ENCODE measurements at places on chromosomes 1 and 21.

DNA sequence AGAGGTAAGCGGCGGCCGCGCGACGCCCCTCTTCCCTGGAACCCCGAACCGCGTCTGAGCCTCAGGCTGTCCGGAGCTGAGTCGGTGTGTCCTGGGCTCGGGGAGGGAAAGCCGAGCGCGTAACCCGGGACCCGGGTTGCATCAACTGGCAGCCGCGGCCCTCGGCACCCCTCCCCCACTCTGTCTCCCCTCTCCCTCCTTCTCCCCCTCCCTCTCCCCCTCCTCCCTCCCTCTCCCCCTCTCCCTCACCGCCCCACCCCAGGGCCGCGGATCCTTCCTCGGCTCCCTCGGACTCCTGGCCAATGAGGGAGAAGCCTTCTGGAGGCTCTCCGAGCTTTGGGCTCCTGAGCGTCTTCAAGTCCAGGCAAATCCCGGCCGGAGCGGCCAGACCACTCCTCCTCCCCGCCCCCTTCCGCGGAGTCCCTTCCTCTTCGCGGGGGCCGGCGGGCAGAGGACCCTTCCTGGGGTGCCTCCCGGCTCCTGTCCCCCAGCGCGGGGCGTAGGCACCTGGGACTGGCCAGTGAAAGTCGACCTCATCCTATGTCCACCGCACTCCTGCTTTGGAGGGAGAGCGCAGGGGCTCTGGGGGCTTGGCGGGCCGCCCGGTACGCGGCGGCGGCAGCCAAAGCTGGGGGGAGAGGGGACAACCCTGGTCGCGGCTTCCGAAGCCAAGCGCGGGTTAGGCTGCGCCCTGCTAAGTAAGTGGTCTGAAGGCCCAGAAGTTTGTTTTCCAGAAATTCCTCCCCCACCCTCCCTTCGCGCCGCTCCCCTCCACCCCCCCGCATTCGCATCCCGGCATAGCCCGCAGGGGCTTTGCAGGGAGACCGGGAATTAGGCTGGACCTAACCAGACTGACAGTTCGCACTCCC, 850 bp downstream of the SESN2 start:
- DNase-seq: peak; percentile 86

GRCh38 chr1:82032068-82032467, 231.3 kb downstream of the ADGRL2 start:
- DNase-seq: no peak

DNA sequence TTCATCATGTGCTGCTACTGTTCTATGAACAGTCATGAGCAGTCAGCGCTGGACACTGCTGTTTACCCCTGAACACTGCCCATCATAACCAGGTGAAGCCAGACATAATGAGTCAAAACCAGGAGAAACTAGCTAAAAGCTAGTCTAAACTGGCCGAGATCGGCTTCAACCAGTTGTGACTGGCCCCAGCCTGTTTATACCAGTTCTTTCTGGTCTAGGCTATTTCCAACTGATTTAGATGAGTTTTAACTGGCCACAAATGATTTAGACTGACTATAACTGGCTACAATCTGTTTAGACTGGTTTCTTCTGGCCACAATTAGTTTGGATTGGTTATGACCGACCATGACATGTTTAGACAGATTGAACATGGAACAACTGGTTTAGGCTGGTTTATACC, 348.3 kb upstream of the CAMK1G start:
- DNase-seq: no peak

- DNase-seq: no peak
Observed at GRCh38 chr1:64915381-64916274, 50.7 kb downstream of the JAK1 start.

Measured in right kidney (tissue), 9 donors.